Activated effector memory CD4-positive, alpha-beta T cell treated with anti-CD3 and anti-CD28 coated beads, Interleukin-2, amount 50 U/mL, for 16 hours (primary cell): ENCODE measurements at places on chromosomes 5 and 9.

DNA sequence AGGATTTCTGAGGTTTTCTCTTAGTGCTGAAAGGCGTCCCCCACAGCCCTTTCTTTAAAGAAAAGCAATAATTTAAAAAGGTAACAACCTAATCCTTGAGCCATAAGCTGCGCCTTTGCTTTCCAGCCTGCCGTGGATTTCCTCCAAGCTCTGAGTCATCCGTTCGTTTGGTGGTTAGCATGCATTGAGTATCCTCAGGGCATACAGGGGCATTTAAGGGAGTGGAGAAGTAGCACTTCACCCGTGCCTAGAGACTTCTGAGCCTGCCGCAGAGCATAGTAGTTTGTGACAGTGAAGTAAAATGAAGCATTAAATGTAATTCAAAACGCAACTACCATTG lies 892 bp upstream of the TNC start:
- no peak for DNase-seq

- DNase-seq, result no peak
These were observed 87.4 kb downstream of the SREK1 start for GRCh38 chr5:66231508-66231907.

DNA sequence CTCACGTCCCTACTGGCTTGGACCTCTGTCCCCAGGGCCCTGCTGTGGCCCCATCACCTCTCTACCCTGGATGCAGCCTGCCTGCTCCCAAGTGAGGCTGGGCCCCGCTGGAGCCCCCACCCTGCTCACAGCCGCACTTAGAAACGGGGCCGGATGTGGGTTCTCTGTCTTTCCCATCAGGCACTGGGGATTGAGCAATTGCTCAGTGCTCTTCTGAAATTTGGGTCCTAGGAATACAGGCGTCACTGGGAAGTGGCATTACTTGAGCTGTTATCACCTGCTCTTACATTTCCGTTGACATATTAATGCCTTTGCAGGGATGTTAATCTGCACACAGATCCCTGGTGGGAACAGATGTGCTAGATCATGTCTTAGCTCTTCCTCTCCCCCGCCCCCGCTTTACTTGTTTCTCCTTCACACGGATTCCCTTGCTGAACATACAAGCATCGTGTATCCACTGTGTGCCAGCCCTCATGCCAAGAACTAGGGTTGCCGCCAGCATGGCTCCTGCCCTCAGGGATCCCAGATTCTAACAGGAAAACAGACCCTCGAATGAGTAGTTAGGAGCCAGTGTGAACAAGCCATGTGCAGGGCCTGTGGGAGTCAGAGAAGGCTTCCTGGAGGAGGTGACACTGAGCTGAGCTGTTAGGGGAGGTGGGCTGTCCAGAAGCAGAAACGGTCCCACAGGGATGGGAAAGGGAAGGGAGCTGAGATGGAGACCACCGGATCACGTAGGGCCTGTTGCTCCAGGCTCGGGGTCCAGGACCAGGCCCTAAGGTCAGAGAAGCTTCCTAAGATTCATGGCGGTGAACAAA lies 65.1 kb downstream of the NEK6 start:
- DNase-seq, result no peak

GRCh38 chr9:33172256-33173238 lies 5.4 kb upstream of the B4GALT1 start:
- DNase-seq, result no peak

GRCh38 chr9:71218774-71219173 lies 97.4 kb upstream of the TRPM3 start:
- DNase-seq, result no peak

DNA sequence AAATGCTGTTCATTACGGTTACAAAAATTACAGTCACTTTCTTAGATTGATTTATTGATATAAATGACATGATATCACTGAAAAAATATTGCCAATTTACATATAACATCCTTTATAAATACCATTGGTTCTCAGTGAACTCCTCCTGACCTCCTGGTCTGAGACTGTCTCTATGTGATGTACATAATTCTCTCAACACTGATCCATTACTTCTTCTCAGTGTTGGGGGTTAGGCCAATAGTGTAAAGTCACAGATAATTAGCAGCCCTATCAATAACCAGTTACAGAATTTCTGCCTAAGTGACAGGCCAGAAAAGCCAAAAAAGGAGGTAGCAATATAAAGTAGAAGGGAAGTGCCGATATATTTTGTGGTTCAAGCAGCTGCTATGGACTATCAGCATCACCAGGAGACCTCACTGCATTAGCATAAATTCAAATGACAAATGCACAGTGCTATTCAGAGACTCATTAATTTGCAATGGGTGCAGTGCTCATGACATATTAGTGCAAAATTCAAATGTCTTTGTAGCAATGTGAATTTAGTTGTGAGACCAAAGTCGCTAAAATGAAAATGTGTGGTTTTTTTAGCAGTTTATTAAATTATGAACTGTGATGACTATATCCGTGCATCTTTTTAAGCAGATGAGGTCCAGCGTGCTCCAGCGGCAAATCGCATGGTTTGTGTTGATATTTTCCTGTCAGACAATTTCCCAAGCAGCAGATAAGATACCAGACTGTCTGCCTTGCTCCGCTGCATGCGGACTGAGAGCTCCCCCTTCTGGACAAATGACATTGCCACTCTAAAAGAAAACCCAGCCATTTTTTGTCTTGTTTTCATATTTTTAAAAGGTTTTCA lies 144.6 kb downstream of the CETN3 start:
- DNase-seq, result peak; percentile 70

GRCh38 chr5:164742025-164742424 lies 1236.6 kb downstream of the MAT2B start:
- DNase-seq, result no peak

DNA sequence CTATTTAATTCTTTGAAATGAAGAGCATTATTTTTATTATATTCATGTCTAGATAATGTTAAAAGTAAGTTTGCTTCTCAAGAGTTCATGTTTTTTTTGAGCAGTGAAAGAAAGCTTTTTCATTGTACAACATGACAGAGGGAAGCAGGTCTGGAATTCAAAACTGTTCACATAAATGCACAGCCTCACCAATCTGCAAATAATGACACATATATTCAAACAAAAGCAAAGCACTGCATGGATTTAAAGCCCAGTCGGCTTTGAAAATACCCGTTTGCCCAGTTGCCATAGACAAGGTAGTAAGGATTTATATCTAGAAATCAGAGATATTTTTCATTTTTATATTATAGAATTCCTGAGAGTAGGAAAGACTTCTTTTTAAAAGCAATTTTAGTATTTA lies 201.8 kb downstream of the CD180 start:
- no peak for DNase-seq

DNA sequence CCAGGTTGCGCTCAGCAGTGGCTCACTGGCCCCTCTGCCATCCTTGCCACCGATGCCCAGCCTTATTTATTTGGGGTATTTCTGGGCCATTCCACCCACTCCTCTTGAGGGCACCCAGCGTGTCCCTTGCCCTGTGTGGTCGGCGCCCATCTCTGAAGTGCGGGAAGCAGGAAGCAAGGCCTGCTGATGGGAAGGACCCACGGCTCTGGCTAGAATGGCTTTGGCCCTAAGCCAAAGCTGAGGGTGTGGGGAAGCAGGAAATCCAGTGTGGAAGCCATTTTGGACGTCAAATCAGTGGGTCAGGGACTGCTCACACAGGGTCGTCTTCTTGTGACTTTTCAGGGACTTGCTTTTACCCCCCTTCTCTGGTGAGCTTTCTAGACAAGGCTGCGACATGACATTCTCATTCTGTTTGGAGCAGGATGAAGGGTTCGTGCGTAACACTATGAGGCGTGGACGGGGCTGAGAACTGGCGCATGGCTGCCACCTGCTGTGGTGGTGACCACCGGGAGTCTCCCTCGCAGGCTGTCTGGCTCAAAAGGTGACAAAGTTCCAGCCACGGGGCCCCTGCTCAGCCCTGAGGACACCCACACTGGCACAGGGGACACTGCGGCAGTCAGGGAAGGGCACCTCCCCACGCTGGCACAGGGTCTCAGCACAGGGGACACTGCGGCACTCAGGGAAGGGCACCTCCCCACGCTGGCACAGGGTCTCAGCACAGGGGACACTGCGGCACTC lies 50.7 kb upstream of the NKD2 start:
- peak; percentile 56 for DNase-seq

GRCh38 chr9:130390390-130390789 lies 54.4 kb upstream of the ASS1 start:
- no peak for DNase-seq

GRCh38 chr9:136051453-136051836 lies 43.6 kb downstream of the NACC2 start:
- DNase-seq, result no peak

DNA sequence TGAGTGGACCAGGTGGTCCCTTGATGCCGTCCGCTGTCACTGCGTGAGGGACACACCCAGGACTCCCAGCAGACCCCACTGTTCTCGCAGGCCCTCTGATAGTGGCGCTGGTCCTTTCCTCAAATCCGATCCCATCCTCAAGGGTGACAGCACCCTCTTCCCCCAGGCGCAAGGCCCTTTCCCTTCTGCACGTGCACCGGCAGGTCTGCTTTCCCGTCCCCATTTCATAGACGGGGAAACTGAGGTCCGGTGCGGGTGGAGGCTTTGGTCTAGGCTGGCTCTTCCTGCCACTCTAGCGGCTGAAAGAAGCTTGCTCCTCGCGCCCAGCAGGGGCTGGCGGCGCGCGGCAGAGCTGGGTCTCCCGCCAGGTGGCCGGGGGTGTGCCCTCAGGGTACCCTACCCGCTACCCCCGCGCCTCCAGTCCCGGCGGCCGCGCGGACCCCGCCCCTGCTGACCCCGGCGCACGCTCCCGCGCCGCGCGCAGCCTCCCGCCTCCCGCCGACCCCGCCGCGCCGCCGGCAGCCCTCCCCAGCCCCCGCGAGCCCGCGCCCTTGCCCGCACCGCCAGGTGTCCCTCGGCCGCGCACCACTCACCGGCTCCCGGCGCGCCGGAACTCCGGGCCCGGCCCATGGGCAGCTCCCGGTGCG lies 453 bp downstream of the RASGEF1C start:
- DNase-seq, result no peak

DNA sequence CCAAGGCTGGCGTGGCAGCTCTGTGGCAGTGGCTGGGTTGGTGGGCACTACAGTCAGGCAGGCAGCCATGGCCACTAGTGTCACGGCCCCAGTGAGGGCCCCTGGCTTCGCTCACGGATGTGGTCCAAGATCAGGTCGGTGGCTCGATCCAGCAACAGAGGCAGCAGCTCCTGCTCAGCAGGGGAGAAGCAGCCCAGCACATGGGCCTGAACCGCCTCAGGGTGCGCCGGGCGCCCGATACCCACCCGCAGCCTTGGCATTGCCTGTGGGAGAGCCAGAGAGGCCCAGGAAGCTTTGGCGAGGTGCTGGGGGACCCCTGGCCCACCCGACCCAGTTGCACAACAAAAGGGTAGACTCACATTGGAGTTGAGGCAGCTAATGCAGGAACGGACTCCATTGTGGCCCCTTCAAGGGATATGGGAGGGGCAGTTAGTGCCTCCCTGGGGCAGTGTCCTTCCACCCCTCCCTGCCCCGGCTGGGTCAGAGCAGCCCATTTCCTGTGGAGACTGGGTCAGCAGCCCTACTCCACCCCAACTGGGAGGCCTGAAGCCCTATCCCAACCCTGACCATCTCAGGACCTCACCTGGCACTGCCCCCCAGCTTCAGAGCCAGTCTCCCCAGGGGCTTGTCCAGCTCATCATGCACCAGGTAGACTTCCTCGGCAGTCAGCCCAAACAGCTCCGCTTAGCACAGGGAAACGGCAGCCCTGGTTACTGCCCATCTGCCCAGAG lies 1.3 kb downstream of the PTRH1 start:
- DNase-seq, result no peak

DNA sequence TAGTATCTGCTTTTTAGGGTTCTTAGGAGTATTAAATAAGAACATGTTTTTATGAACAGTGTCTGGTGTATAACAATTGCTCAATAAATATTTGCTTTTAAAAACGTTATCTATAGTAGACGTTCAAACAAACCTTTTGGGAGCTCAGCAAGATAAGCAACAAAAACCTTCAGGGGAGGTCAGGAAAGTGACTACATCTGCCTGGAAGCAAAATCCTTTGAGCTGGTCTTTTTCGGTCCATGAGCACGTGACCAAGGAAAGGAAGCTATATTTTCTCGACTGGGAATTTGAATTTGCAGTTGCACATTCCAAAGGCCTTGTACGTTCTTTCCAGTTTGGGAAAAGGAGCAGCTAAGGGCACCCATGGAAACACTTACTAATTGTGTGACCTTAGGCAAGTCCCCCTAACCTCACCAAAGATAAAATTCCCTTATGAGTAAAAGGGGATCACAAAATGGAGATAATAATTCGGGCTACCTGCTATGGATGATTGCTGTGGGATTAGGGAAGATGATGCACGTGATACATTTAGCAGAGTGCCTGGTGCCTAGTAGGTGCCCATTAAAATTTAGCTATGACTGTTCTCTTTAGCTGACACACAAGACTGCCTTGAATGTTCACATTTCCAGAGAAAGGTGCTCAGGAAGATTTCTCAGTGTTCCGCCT lies 45.4 kb downstream of the PTTG1 start:
- no peak for DNase-seq

DNA sequence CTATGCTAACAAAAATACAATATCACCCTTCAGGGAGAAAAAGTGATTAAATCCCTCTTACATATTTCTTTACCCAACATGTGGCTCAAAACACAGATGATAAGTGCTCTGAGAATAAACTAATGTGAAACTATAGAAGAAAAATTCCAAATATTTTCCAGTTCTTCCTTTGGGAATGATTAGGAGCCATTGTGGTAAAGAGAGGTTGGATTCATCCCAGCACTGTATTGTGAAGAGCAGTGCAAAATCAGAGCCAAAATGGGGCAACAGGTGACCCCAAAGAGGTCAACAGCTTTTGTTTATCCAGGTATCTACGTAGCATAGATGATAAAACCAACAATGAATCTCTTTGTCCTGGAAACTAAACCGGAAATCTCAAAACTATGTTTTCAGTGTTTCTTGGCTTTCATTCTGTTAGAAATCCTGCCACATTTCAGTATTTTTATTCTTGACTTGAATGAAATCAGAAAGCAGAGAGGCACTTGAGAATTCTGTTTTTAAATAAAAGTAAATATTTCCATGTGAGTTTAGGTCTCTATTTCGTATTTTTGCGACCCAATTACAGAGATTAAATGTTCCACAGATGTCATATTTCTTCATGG lies 120.4 kb upstream of the FST start:
- DNase-seq, result no peak

DNA sequence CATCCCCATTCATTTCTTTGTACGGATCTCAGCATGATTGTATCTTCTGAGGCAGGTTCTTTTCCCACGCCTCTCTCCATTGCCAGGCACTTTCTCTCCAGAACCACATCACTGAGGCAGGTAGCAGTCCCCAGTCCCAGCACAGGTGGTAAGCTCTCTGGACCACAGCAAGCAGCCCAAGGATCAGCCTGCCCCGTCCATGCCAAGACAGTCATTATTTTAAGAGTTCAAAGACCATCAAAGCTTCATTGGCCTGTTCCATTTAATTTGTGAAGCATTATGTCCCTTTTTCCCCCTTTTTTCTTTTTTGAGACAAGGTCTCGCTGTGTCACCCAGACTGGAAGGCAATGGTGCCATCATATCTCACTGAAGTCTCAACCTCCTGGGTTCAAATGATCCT lies 171.7 kb downstream of the AUH start:
- DNase-seq, result no peak
